KBM-7 (cell line): ENCODE measurements at places on chromosomes 5 and 9.

DNA sequence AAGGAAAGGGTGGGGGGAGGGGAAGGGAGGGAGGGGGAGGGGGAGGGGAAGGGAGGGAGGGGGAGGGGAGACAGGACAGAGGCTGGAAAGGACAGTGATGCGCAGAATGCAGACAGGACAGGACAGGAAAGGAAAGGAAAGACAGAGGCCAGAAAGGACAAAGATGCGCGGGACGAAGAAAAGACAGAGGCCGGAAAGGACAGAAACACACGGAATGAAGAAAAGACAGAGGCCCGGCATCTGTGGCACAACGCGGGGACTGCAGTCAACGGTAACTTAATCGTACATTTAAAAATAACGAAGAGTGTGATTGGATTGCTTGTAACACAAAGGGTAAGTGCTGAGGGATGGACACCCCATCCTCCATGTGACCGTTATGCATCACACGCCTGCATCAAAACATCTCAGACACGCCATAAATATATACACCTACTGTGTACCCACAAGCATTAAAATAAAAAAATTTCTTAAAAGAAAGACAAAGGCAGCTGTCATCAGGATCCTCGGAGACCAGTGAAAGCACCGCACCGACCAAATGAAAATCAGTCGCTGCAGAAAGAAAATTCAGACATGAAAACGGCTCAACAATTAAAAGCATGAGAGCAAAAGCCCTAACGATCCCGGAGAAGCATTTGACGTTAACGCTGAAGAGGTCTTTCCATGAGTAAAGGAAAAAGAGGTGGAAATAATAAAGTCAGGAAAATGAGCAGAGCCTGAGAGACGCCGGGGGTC, 52.9 kb upstream of the EXOC3 start:
- DNase-seq: no peak

- DNase-seq: no peak
Observed at GRCh38 chr9:107954312-107954711, 464.7 kb upstream of the KLF4 start.

GRCh38 chr5:56282216-56282615, 49.1 kb upstream of the ANKRD55 start:
- no peak for DNase-seq

DNA sequence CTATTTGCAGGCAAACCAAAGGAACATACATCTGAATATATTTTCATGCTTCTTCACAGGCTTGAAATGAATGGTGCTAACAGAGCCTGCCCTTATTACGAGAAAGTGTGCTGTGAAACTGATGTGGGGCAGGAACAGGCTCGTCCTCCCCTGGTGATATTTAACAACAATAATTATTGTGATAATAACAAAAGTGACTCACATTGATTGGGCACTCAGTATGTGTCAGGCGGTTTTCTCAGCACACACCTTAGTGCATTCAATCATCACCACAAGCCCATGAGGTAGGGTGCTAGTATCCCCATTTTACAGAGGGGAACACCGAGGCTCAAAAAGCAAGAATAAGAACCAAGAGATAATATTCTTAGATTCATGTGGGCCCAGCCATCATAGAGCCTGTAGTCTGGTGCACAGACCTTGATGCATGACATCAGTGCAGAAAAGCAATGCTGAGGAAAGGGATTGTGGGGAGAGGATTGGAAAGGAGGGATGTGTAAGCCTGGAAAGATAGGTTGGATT, 18.1 kb upstream of the BOD1 start:
- DNase-seq: no peak

- no peak for DNase-seq
Observed at GRCh38 chr9:7103367-7103766, 345.6 kb downstream of the KDM4C start.

DNA sequence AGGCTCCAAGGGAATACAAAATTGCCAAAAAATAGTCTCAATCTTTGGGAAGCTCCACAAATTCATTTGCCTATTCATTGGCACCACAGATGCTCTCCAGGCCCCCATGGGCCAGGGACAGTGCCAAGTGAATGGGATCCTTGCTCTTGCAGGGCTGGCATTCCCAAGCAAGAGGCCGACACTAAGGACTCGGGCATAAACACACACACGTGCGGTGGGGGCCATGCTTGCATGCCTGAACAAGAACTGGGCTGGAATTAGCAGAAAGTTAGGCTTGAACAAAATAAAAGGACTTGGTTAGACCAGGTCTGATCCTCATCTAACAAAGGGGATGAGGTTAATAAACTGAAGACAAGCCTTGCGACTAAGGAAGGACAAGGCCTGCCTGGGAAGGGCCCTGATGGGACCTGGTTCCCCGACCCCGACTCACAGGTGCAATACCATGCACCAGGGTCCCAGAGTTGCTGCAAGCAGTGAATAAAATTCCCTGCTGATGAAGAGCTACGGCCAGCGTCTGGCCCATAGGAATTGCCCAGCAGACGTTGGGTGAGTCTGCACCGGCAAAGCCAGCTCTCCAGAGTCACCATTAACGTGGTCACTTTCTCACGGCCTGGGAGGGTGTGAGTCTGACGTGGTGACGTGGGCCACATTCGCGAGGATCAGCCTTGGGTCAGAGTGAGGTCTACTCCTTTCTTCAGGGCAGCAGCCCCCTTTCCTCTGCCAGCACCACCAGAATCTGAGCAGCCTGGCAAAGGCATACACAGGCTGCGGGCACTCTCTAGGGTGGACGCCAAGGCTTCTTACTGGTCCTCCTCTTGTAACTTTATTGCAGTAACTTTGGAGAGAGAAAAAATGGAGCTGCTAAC, 77.4 kb upstream of the FCN1 start:
- DNase-seq: no peak

DNA sequence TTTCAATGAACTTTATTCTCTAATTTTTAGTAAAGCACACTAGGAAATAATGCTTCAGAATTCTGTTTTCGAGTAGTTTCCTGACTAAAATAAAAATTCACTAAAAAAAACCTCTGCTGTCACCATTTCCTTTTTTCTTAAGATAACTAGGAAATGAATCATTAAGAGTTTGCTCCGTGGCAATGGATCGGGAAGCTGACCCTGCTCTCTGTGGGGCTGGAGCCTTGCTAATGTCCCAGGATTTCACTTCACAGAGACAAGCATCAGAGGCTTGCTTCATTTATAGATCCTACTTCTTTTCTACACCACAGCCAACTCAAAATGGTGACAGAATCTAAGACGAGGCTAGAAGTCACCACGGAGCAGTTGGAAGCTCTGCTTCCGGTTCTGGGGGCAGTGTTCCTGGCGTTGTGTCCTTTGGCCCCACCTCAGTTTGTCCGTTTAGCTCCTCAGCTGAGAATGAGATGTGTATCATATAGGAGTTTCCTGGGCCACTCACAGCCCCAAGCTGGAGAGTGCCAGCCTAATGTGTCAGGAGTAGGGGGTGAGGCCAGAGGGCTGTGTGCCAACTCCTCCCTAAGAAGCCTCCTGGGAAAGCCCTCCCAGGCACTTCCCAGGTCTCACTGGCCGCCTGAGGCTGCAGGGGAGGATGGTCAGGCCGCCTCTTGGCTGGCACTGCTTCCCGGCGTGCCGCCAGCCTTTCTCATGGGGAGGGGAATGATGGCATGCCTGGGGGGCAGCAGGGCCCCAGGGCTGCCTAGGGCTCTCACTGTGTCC, 19.6 kb downstream of the TENT4A start:
- DNase-seq: no peak

- no peak for DNase-seq
Observed at GRCh38 chr9:94866770-94867169, 140.3 kb downstream of the AOPEP start.
